ENCODE measurements at places on chromosomes 1 and 21.

- DNase-seq = no peak
Observed at GRCh38 chr1:208851366-208851765, 607.2 kb upstream of the PLXNA2 start.

DNA sequence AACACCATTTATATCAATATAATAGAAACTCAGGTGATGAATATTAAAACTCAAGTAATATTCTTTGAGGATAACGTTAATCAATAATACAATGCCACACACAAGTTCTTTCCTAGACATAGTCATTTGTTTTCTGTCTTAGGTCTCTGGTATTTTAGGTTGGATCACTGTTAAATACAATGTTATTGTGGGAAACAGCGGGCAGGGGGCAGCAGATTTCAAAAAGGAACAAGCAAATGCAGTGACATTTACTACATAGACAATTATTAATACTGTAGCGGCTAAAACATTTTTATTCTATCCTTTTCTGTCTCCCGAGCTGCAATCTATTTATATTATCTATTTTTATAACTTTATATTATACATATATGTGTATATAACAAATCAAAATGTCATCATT is 186.4 kb upstream of the ZNHIT6 start:
- peak; percentile 56 for DNase-seq

GRCh38 chr1:154574716-154575115 is 7.1 kb downstream of the CHRNB2 start:
- DNase-seq = no peak

DNA sequence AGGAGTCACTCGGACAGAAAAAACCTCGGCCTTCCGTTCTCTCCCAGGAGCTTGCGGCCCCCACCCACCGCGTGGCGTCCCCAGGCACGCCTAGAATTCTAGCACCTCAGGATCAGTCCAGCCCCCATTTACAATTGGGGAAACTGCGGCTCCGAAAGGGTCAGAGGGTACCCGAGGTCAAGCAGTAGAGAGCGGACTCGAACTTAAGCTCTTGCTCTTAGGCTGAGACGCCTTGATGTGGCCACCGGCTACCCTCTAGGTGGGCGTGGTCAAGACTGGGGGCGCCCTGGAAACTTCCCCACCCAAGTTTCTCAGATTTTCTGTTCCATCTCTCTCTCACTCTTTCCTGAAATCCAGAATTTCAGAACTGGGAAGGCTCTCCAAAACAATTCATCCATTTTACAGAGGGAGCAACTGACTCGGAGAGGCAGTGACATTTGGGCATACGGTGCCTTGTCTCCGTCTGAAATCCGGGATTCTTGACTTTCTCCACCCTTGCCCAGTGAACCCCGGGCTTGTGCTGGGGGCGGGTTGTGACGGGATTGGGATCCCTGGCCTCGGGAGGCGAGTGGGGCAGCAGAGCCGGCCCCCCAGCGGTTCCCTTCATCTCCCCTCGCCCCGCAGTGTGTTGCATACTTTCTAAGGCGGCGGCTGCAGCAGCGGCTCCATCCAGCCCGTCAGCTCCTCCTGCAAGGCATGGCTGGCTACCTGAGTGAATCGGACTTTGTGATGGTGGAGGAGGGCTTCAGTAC is 777 bp downstream of the AZIN2 start:
- no peak for DNase-seq

GRCh38 chr1:228275179-228275429 is 67.3 kb downstream of the OBSCN start:
- DNase-seq = no peak

DNA sequence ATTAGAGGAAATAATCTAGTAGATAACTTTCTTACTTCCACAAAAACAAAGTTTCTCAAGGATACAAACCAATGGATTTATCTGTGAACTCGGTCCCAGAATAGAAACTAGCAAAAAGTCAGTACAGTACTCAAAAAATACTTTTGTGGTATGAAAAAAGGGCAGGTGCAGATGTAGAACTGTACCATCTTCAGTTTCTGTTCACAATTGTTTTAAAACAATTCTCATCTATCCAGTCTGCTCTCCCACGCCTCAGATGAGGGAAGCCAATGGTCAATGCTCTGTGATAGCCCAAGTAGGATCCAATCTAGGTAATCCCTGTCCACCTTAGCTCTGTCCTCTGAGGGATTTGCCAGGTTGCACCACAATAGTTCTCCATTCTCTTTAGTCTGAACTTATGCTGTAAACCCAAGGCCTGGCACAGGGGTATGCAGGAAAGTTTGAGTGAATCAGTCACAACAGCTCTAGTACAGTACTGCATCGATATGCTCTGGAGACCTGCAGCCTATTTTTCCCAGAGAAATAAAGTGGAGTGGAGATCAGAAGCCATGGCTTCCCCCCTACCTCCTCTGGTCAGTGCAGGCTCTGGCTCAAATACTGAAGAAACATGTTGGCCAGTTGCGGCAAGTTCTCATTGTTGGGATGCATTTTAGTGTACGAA is 1.4 kb downstream of the KTI12 start:
- DNase-seq = no peak

GRCh38 chr1:6753320-6754140 is 31.7 kb upstream of the CAMTA1 start:
- DNase-seq = no peak

DNA sequence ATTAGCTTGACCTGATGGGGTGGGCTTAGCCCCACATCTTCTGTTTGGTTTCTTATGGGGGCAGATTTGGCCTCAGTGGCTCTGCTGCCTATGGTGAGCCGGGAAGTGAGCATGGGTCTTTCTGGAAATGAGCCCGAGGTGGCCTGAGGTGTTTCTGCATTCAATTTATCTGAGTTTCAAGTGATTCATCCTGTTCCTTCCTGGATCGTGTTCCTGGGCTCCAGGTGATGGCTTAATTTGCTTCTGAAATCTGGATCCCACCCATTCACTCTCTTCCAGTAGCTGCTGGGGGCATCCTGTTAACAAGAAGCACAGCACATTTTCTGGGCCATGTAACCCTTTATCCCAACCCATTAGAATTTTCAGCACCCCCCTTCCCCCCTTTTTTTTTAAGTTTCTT is 324.6 kb downstream of the CAMTA1 start:
- DNase-seq = no peak

- DNase-seq = no peak
Observed at GRCh38 chr1:12359359-12360133, 129.7 kb downstream of the VPS13D start.

GRCh38 chr1:65630855-65631254 is 161.8 kb upstream of the PDE4B start:
- DNase-seq = no peak

DNA sequence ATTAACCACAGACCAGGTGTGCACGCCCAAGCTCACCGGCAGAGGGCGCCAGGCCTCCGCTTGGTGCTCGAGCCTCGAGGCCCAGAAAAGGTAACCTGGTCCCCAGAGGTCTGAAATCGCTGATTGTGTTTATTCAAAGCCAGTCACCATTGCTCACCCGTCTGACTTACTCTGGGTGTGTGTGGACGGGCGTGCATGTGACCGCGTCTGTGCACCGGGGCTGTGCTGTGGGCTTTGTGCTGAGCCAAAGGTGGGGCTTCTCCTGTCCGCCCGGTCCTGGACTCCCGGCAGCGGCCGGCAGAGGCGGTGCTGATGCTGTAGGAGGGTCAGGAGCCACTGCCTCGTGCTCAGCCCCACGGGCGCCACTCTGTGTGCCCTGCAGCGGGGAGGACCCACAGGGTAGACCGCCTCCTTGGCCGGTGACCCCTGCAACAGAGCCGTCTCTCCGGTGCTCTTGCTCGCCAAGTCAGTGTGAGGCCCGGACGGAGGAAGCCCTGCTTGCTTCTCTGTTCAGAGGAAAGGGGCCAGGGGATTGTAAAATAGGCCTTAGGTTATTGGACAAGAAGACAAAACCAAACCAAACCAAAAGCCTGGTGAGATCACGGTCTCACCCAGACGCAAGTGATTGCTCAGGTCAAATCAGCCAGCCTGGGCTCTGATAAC is 32.0 kb upstream of the BTG2 start:
- peak; percentile 78 for DNase-seq

DNA sequence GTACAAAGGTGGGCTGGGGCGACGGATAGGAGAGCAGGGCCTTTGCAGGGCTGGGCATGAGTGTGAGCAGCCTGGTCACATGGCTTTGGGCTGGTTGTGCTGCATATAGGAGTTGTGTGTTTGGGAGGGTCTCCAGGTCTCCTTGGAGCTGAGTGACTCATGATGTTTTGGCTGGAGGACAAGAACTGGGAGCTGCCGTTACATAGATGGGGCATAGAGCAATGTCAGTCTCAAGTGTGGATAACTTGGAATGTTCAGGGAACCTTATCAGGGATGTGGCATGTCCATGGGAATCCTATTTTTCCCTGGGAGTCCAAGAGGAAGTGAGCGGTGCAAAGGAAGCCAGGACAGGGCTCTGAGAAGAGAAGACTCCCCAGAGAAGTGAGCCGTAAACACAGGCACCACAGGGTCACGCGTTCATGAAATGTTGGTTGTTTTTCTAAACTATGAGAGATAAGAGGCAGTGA is 136.4 kb upstream of the KCNE2 start:
- no peak for DNase-seq

GRCh38 chr21:45513003-45513717 is 29.1 kb downstream of the SLC19A1 start:
- DNase-seq = peak; percentile 4

All from renal cortical epithelial cell (primary cell).